NCI-H524 treated with DMSO at 0.1 percent for 48 hours (cell line): ENCODE measurements at places on chromosomes 6 and 20.

- DNase-seq = no peak
Measured at GRCh38 chr6:26048590-26048989, 38.6 kb upstream of the HFE start.

DNA sequence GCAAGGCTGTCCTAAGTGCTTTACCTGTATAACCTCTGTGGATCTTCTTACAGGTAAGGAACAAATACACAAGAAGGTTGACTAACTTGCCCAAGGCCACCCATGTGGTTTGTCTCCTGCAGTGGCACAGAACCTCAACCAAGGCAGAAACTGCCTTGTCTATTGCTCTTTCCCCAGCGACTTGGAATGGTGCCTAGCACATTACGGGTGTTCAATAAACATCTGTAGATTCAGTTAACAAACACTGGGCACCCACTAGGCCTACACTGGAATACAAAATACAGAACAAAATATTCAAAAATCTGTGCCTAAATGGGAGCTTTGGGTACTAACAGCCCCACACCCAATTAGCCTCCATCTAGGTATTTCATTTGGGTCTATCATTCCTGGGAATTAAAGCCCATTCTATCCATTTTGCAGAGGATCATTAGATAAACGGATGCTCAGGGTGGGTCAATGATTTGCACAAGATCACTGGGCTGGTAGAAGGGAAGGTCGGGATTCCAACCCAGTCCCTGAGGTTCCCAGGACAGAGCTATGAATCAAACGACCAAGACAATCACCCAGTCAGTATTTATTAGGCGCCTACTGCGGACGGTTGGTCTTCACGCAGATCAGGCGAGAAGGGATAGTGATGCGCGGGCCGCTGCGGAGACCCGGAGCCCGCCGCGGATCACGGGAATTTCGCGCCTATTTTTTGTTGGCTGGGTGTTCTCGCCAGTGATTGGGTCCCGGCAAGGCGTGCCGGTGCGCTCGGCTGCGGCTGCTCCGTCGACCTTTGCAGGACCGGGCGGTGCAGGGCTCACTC, at the start of gene STK35:
Gene STK35, plus strand, starts transcription at position 771 of the 808 bp plus-strand sequence. CDS start 55 bp downstream, outside the sequence.
- DNase-seq = peak; percentile 24

DNA sequence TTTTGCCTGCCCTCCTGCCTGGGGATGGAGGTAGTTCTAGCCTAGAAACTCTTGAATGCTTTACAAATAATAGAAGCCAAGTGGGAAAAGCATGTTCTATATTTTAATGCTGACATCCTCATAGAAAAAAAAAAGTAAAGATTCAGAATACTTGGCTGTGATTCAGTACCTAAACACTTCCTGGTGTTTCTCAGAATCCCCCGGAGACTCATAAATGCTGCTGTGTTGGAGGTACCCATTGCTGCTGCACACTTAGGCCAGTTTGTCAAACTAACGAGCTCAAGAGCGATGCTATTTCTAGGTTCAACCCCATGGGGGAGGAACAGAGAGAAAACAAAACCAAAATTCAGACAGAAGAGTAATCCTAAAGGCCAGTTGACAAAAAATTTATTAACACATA, 38.8 kb upstream of the ZFP64 start:
- DNase-seq = no peak

- DNase-seq = no peak
Measured at GRCh38 chr6:5937936-5938706, 68.6 kb downstream of the NRN1 start.

GRCh38 chr6:142827369-142827768, 117.6 kb downstream of the HIVEP2 start:
- DNase-seq = no peak

DNA sequence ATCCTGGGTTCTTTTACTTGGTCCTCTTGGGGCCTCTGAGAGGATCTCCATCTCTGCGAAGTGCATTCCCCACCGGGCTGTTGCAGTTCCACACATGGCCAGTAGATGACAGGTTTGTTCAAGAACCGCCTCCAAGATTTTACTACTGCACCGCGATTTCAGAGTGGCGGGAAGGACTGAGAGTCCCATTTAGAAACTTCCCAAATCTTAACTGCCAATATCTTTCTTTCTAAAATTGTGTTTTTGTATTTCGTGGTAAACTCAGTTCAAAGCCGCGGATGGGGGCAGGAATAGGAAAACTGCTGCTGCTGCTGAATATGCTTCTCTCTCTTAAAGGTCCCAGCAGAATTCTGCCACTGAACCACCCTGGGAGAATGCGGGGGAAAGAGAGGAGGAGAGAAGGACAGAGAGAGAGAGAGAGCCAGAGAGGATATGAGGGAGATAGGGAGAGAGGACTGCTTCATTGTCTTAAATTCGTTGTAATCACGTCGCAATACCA, 8.6 kb upstream of the BTNL2 start:
- DNase-seq = peak; percentile 12

- DNase-seq = no peak
Measured at GRCh38 chr6:96809119-96809518, 28.2 kb downstream of the GPR63 start.

- no peak for DNase-seq
Measured at GRCh38 chr6:169913096-169913638, 161.7 kb downstream of the ERMARD start.

GRCh38 chr6:151617539-151617938, 123.7 kb downstream of the CCDC170 start:
- no peak for DNase-seq

DNA sequence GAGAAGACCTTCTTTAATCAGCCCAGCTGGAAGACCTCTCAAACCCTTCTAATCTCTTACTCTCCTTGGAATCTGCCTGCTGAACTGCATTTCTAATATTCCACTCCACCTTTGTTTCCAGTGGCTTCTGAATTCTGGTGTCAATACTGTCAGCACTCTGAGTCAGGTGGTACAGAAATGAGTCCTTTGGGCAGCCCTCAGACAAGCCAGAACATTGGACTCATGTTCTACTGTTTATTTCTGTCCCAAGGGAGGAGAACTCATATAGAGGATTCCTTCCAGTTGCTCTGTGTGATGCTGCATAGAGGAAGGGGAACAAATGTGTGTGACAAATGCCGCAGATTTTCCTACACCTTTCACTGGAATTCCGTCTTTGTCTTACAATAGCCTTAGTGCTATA, 114.8 kb downstream of the PHF3 start:
- DNase-seq = no peak

DNA sequence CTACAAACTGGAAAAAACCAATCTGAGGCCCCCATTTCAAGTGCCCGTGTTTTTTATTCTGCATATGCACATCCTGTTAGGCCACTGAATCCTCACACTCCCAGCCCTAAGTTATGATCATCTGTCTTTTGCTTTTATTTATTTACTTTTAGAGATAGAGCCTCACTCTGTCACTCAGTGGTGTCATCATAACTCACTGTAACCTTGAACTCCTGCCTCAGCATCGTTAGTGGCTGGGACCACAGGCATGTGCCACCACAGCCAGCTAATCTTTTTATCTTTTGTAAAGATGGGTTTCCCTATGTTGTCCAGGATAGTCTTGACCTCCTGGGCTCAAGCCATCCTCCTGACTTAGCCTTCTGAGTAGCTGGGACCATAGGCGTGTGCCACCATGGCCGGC, 29.6 kb upstream of the CLDN20 start:
- DNase-seq = no peak

GRCh38 chr20:8621001-8621400, 447.9 kb upstream of the PLCB4 start:
- DNase-seq = no peak
